ENCODE measurements at places on chromosomes 7 and 10.

DNA sequence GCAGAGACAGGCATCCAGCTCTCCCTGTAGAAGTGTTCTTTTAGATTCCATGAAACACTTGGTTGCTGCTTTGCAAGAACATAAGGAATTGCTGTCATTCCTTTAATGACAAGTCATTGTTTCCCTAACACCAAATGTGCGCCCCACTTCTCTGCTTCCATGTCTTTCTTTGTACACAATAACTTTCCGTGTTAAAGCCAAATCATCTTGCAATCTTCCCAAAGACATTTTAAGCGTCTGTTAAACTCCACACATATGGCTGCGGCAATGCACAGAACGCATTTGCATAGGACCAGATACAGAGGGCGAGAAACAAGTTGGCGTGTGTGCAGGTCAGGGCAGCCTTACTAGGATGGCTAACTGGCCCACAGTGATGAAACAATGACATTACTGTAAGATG is 399.3 kb upstream of the PRKCQ start:
- DNase-seq, result no peak

- DNase-seq, result no peak
Observed at GRCh38 chr7:11345621-11346020, 371.9 kb downstream of the PHF14 start.

DNA sequence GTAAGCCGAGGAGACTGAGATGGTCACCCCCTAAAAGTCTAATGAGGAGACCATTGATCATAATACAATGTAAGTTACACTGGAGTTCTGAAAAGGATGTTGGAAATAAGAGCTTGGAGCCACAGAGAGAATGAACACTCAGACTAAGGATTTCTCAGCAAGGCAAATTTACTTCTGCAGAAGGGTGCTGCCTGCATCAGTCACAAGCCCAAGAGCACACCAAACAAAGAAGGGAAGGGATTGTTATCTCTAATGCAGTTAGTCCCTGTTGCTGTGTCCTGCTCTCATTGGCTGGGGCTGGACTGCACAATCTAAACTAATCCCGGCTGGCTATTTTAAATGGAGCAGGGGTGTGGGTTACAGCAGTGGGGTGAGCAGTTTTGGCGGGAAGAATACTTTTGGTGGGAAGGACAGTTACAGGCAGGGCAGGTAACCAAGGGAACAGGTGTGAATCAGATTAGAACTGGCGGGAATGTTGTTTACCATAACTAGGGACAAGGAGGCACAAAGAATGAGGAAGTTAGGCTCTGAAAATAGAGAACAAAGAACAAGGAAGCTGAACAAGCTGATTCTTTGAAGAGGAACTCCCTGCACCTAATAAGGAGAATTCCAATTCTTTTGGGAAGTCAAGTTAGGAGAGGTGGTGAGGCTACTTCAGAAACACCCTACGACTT is 30.3 kb upstream of the TRIM24 start:
- DNase-seq, result no peak

GRCh38 chr7:36468370-36469101 is 78.9 kb downstream of the ANLN start:
- DNase-seq, result no peak

DNA sequence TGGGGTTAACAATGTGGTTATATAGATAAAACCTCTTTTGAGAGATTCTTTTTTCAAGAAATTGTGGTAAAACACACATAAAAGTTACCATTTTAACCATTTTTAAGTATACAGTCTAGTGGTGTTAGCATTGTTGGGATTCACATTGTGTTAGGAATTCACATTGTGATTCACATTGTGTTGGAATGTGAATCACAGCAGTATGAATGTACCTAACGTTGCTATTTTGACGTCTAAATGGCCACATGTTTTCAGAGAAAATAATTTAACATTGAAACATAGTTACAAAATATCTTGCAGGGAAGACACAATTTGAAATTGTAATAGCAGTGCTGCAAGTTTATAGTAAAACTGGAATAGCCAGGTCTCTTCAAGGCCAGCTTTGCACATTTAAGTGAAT is 129.0 kb downstream of the BICC1 start:
- DNase-seq, result no peak

- DNase-seq, result no peak
Observed at GRCh38 chr10:69425041-69425440, 8.3 kb upstream of the TACR2 start.
